ENCODE measurements at places on chromosomes 11 and 22.

- no peak for DNase-seq
Observed at GRCh38 chr11:130779943-130780342, 136.3 kb downstream of the SNX19 start.

- DNase-seq = no peak
Observed at GRCh38 chr11:26632691-26633159, 60.7 kb upstream of the MUC15 start.

DNA sequence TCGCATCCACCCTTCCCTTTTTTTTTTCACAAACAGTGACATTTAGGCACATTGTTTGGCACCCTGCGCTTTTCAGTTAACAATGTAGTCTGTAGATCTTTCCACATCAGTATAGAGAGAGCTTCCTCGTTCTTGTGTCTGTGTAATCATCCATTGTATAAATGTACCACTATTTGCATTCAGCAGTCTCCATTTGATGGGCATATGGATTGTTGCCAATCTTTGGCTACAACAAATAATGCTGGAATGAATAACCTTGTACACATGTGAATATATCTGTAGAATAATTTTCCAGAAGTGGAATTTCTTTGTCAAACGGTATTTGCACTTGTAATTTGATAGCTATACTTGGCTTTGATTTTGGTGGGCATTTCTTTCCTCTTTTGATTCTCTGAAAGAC, 17.1 kb downstream of the MPEG1 start:
- DNase-seq = no peak

DNA sequence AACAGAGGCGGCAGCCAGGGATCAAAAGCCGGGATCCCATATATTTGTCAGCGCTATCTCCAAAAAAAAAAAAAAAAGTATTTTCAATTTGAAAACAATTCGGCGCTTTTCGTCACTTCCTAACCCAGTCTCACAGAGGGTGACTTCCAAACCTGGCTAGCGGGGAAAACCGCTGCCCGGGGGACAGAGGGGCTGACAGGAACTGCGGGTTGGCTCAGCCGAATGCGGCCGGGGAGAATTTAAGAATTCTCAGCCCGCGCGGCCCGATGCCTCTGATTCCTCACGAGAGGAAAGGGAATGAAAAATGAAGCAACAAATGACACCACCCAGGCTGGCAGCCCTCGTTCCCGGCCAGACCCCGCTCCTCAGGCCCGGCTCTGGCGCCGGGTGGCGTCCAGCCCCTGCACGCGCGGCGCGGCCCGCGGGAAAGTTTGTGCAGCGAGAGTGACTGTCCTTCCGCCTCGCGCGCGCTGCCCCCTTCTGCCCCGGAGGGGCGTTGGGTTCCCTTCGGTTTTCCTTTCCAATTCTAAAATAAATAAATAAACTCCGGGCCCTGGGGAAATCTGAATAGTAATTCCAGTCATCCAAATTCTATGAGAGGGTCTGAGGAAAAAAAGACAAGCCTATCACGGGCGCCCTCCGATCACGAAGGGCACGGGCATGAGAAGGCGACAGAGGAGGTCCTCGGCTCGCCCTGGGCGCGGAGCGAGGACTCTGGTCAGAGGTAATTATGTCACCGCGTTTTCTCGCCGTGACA, 4.8 kb upstream of the PAX6 start:
- no peak for DNase-seq

GRCh38 chr11:46895821-46896220, 22.5 kb downstream of the LRP4 start:
- no peak for DNase-seq

- no peak for DNase-seq
Observed at GRCh38 chr11:115919341-115920091, 415.3 kb upstream of the CADM1 start.

DNA sequence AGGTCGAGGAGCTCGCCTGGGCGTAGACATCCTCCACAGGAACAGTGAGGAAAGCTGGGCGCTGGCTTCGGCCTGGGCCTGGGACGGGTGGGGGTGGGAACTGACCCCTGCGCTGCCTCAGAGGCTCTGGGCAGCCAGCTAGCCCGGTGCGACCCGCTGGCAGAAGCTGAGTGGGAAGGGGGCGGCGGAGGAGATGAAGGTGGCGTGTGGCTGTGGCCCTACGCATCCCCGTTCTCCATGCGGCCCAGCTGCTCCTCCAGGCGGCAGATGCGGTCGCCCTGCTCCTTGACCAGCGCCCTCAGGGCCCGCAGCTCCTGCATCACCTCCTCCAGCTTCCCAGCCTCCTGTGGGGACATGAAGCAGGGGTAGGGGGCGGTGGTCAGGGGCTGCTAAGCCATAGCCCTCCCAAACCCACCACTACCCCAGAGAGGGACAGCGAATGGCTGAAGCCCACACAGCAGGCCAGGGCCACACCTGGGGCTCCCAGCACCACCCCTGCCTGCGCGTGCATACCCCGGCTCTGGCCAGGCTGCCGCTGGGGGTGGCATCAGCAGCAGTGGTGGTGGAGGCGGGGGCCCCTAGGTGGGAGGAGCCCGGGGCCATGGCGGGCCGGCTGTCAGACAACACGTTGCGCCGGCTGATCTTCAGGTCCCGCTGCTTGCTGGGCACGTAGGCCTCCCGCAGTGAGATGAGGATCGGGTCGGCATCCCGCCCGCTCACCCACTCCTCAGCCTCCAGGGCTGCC, 848 bp upstream of the PTPRCAP start:
- no peak for DNase-seq

DNA sequence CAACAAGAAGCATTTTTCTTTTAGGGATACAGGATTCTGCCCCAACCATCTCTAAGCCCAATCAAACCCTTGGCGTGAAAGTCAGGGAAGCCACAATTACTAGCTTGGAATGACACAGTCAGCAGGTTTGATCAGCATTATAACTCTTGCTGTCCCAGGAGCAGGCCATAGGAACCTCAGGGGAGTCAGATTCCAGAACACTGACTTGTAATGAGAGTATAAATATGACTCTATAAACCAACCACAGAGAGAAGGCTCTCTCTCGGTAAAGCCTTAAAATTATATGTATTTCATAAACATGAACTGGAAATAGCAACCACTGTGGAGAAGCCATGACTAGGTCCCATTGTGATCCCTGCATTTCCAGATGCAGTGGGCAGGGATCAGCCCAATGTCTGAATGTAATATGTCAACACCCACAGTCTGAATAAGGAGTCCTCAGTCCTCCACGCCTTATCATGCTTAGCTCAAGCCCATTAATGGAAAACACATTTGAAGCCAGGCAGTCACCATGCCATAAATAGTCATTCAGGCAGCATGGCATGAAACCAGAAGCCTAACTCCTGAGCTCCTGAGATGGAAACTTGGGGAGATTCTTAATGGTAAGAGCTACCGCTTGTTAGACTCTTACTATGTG, 99.1 kb upstream of the MTNR1B start:
- no peak for DNase-seq

DNA sequence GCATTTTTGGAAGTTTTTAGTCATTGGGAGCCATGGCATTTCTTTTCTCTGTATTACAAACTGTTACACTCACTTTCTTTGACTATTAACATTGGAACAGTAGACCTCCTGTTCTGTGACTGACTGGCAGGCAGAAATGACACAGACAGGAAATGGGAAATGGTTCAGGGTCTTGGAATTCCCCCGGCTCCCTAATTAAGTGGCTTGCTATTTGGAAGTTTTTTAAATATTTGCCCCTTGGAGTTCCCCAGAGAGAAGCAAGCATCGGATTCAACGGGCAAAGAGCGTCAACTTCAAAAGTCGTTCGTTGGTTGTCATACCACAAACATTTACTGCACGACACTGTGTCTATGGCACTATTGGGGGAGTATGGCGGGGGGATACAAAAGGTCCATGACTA, 1.1 kb upstream of the BIRC2 start:
- DNase-seq = no peak

GRCh38 chr11:117970400-117971024, 15.7 kb upstream of the IL10RA start:
- no peak for DNase-seq

- no peak for DNase-seq
Observed at GRCh38 chr11:109371444-109372176, 50.4 kb upstream of the C11orf87 start.

DNA sequence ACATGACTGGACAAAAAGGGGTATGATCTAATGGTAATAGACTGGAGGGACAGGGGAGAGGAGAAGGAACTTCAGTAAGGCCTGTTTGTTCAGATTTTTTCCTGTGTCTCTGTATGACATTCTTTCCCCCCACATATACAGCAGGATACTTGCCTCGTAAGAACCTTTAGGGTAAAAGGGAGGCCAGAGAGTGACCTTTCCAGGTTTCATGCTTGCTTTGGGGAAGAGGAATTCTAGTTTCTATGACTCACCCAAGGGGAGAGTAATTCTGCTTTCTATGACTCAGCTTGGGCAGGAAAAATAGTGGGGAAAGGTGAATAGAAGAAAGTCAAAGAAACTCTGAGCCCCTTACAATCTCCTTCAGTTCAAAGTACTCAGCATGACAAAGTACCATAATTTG, 457.0 kb downstream of the DLG2 start:
- no peak for DNase-seq

- DNase-seq = no peak
Observed at GRCh38 chr22:25219948-25220442, 556 bp downstream of the CRYBB2 start.

DNA sequence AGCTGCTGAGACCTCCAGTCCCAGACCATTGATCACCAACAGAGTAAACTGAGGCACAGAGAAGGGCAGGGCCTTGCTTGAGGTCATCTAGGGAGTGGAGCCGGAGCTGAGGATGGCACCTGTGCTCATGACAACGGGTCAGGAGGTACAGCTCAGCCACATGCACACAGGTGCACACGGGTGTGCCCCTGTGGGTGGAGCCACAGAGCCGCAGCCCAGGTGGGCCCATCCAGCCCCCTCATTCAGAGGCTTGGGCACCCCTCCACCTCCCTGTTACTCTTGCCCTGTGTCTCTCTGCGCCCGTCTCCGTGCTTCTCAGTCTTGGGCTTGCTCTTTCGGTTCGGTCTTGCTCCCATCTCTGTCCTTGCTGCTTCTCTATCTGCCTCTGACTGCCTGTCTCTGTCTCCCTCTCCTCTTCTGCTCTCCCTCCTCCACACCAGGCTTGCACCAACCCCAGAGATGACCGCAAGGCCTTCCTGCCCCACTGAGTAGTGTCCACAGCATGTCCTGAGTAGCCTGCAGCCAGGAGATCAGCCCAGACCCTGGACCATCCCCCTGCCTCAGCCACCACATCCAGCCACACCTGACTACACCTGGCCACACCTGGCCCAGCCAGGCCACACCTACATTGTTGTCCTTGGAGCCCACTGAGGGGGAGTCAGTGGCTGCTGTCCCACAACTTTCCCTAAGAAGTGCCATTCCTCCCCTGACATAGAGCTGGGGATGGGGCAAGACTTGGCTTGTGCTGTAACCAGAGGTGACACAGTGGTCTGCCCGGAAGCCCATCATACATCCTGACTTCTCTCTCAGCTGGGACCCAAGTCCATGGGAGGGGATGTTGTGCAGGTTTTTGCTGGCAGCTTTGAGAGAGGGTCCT, 39.3 kb upstream of the CRYBB3 start:
- DNase-seq = no peak

DNA sequence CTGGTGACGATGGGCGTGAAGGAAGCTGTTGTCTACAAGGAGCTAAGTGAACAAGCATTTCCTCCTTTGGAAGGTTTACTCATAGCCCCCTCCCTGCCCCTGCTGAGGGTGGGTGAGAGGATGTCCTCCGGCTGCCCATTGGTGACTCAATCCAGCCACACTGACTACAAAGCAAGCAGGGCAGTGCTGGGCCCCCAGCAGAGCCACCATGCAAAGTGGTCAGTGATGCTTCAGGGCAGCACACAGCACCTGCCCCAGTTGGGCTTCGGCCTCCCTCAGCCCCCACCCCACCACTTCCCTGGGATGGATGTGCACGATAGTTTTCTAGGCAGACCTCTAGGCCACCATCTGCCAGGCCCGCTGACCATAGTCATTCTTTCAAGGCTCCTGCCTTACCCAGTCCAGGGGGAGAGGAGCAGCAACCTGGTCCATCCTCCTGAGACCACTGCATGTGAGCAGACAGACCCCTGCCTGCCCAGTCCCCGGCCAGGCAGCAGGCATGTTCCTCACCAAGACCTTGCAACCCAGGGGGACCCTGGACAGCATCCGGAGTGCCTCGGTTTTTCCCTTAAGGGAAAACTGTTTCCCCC, 125.1 kb downstream of the BCR start:
- no peak for DNase-seq

DNA sequence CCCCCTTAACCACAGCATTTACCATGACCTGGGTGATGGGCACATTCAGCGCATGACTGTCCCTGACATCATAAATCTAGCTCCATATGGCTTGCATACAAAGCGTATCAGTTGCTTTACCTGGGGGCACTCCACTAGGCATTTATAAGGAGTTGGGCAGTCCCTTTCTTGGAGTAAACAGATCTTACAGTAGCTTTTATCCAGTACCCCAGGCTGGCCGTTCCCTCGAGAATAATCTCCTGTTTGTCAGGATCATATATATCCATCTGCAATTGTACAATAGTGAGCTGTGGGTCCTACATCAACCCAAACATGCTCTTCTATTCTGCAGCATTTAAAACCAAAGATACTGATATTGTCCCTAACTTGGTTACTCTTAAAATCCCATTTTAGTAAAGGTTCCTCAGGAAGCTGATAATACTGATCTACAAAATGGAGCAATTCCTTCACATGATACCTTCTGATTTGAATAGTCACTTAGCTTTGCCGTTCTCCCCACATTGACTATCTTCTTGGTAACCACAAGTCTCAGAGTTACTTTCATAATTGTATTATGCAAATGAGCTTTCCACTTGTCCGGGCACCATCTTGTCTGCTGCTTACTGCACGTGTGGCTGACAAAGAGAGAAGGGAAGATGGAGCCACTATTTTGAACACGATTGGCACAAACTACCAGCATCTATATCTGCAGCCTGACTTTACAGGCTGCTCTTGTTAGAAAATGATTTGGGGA, 205.0 kb downstream of the CWF19L2 start:
- no peak for DNase-seq

DNA sequence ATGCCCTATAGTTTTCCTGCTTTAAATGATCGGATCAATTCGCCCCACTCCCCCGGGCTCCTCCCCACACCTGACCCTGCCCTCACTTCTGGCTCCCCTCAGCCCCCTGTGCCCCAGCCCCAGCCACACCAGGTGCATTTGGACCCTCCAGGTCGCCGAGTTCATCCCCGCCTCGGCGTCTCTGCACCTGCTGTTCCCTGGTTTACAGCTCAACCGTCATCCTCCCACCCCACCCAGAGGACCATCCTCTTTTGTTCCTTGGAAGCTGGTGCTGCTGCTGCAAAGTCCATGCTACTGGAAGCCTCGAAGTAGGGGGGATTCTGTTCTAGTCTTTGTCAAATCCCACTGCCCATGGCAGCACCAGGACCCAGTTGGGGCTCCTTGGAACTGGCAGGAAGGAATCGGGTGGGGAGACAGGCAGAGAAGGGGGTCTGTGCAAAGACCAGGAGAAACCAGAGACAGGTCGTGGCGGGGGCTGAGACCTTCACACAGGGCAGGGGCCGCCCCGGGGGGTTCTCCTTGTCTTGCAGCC, 4.5 kb upstream of the MUC5B start:
- DNase-seq = no peak

GRCh38 chr11:34514597-34514996, 1.0 kb upstream of the ELF5 start:
- no peak for DNase-seq

- DNase-seq = no peak
Observed at GRCh38 chr11:113730887-113731726, 25.0 kb upstream of the TMPRSS5 start.

Measured in mesothelial cell of epicardium (in vitro differentiated cells).